ENCODE measurements at places on chromosomes 7 and 10.

DNA sequence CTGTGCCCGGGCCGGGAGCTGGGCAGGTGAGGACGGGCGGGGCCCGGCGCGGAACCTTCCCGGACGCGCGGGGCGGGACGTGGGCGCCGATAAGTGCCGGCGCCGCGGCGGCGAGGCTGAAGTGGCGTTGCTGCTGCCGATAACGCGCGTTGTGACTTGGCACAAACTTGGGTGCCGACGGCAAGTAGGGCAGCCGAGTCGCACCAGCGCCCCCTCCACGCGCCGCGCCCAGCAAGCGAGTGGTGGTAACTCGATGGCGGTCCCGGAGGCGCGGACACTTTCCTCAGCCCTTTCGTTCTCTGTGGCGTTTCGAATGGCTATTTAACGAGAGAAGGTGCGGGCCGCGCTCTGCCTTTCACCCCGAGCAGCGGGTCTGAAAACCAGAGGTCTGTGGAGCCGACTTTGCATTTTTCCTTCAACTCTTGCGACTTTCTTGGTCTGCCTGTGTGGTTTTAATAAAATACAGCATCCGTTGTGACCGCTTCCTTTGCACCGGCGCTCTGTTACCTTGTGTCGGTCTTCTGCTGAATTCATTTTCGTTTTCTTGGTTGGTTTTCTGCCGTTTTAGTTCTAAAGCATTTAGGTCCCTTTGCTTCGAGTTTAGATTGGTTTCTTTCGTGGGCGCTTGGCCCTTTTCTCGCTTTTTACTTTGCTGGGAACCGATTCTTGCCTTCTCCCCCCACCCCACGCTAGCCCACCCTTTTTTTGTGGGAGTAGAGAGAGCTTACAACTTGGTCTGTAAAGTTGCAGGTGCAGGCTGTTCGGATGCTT lies 701 bp downstream of the STK17A start:
- DNase-seq, result peak; percentile 43

GRCh38 chr7:77558284-77558967 lies 21.3 kb downstream of the PTPN12 start:
- DNase-seq, result no peak

- no peak for DNase-seq
Measured at GRCh38 chr10:12019283-12019971, 23.2 kb downstream of the UPF2 start.

- DNase-seq, result no peak
Measured at GRCh38 chr10:58755677-58756076, 243.0 kb downstream of the BICC1 start.

GRCh38 chr7:26457696-26458327 lies 166.2 kb downstream of the SNX10 start:
- no peak for DNase-seq

DNA sequence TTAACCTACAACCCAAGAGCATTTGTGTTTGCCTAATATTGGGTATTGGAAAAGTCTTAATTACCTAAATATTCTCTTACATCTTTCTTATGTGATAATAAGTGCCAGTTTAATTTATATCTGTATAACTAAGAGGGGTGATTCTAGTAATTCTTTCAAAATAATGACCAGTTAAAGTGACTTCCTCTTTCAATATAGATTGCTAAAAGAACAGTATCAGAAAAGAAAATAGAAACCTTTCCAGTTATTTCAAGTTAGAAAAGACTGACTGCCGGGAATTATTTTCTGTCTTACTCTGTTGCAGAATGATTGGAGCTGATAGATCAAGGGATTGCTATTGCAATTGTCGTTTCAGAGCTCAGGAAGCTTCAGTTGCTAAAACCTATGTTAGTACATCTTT lies 525.0 kb upstream of the SEMA3D start:
- peak; percentile 48 for DNase-seq

GRCh38 chr10:100529475-100530298 lies at the start of gene NDUFB8:
TSS of gene NDUFB8 (minus strand) at chr10:100529871. CDS start at chr10:100529851, 20 bp downstream.
- DNase-seq, result peak; percentile 75

- DNase-seq, result no peak
Measured at GRCh38 chr10:71014021-71014805, 125.8 kb upstream of the PCBD1 start.

DNA sequence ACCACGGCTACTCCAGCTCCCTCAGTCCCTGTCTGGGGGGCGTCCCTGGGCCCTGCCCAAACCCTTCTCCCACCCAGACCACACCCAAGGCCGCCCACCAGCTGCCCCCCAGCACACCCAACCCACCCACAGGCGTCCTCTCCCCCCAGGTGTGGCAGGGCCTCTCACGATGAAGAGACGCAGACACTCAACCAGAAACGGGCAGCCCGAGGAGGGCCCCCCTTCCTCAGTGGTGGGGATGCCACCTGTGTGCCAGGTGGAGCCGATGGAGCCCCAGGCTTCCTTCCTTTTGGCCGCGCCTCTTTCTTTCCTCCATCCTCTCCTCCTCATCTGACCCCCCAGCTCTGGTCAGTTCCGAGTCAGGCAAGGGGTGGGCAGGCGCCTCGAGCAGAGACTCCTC lies 28.7 kb downstream of the ADGRA1 start:
- no peak for DNase-seq

DNA sequence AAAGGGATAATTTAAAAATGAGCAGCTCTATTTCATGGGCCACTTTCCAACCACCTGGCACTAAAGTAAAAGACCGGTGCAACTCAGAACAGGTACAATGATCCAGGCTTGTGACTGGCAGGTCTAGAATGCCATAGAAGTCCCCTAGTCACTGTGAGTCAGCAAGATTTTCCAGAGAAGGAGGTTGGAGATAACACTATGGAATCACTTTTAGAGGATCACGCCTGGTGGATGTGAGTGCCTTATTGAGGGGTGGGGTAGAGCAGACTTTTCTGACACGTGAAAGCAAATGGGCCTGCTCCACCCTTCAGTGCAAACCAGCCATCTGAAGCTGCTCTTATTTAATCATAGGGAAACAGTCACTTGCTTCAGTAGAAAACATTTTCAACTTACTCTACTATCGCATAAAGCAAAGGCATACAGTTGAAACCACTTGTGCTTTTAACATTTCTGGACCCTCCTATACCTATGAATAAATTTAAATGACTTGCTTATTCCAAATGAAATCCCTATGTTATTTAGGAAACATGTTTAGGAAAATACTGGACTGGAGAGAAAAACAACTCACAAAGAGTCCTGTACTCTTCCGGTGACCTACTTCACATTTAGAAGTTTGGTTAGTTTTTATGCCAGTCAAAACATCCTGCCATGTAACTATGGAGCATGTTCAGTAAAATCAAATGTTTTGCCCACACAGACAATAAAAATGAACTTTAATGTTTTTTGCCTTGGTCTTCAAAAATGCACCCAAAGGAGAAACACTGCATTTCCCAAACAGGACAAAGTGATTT lies 21.5 kb upstream of the AKR1C1 start:
- DNase-seq, result no peak

- peak; percentile 75 for DNase-seq
Measured at GRCh38 chr7:128933180-128933891, 4.4 kb upstream of the IRF5 start.

GRCh38 chr7:80644054-80644453 lies 5.6 kb downstream of the CD36 start:
- DNase-seq, result no peak

DNA sequence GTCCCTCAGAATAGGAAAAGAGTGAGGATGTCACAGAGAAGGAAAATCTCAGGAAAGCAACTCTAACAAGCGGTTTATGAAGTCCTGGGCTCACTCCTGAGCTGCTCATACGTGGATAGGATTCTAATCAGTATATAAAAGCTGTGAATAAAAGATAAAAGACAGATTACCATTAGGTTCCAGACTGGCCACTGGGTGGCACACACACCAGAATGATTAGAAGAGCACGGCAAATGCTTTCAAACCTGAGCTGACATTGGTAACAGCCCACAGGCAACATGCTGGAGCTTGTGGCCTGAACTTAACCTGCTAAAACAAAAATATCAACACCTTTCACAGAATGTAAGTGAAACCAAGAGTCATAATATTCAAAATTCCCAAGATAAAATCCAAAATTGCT lies 370.8 kb downstream of the GRID1 start:
- peak; percentile 3 for DNase-seq

DNA sequence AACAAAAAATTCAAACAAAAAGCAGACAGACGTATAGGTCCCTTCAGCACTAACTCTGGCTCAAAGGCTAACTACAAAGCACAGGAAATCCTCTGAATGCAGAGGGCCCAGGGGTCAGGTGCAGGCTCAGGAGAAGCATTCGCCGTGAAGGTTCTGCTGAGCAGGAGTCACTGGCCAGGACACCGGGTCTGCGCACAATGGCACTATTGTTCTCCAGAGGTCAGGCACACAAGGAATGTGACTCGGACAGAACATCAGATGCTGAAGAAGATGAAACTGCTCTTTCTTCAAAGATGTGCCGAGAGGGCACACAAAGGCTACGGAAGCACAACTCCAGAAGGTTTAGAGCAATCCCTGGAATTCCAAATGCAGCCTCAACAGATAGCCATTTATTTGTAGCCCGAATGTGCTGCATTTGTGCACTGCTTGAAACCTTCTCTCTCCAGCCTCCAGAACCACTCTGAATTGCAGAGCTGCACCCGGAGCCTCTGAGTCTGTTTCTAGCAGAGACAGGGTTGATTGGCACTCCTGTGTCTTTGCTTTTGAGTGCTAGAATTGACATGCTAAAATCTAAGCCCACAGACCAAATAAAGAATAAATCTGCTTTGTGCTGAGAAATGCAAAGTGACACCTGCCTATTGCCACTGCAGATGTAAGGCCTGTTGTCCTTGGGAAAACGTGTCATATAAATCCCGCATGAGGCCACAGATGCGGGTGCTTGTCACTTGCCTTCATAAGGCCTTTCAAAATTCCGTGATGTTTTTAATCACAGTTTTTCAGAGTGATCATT lies 85.4 kb upstream of the AFAP1L2 start:
- no peak for DNase-seq

- no peak for DNase-seq
Measured at GRCh38 chr10:43822631-43823580, 174.2 kb upstream of the ZNF32 start.

- no peak for DNase-seq
Measured at GRCh38 chr7:23873306-23873705, 163.3 kb downstream of the STK31 start.

- no peak for DNase-seq
Measured at GRCh38 chr10:117536866-117537435, 5.6 kb upstream of the EMX2 start.

GRCh38 chr10:120656107-120656506 lies 195.1 kb upstream of the WDR11 start:
- DNase-seq, result no peak

GRCh38 chr10:12684784-12685183 lies 316.7 kb downstream of the CCDC3 start:
- no peak for DNase-seq

GRCh38 chr10:79295563-79295962 lies 51.7 kb upstream of the PPIF start:
- peak; percentile 88 for DNase-seq

GRCh38 chr10:60626037-60626436 lies 152.2 kb upstream of the CDK1 start:
- DNase-seq, result no peak

DNA sequence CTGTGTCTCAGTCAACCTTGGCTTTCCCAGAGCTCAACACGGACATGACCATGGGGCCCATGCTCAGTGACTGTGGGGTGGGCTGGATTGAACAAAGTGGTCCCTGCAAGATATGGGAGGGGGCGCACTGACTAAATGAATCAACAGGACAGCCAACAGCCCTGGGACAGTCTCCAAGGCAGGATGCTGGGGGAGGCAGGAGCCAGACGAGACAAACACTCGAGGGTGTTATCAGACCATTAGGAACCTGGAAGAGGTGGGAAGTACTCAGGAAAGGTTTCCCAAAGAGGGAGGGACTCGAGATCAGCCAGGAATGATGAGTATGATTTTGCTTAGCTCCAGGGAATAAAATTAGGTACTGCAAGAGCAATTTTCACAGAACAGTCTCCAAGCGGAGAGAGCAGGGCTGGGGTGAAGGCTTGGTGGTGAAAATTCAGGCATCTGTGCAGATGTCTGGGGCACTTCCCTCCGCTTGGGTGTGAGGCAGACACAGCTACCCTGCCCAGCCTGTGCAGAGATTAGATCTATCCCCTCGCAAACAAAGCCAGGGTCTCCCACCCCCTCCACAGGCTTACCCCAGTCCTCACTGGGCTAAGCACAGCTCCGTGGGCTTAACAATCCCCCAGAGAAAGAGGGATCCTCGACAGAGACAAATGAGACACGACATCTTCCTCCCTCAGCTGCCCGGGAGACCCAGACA lies 261.1 kb upstream of the ZMIZ1 start:
- no peak for DNase-seq

DNA sequence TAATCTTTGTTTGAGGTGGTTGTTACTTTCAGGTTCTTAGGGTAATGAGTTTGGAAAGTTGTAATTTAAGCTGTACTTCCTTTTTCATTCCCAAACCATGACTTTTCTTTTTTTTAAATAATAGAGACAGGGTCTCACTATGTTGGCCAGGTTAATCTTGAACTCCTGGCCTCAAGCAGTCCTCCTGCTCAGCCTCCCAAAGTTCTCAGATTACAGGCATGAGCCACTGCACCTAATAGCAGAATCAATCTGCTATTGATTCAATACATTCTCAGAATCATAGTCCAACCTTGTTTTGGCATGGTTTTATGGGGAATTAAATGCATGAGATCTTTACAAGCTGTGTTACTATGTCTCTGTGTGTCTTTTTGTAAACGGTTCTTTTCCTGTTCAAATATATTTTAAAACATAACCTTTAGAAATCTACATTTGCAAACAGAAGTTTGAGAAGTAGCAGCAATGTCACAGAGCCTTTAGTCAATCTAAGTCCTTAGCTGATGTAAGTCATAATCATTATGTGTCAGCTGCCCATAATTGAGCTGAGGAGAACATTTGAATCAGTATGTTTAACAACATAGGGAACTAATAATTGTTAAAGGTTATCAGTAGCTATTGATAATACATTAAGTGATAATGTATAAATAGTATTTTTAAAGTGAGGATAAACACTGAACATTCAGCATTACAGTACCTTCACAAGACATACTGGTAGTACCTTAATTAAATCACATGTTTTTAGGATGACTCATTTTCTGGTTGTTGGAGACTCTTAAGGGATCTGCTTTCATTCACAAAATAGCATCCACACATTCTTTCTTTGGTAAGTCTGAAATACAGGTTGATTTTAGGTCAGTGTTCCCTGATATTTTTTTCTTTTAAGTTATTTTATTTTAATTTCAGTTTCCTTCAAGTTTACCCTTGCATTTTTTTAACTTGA lies 8.8 kb downstream of the INPP5F start:
- DNase-seq, result no peak

Measured in inflammatory macrophage treated with lipopolysaccharide for 1 hour (primary cell).